ENCODE measurements at places on chromosomes 4 and X.
A peak's percentile ranks its signal among the peaks of the same experiment; 100 is the strongest.

DNA sequence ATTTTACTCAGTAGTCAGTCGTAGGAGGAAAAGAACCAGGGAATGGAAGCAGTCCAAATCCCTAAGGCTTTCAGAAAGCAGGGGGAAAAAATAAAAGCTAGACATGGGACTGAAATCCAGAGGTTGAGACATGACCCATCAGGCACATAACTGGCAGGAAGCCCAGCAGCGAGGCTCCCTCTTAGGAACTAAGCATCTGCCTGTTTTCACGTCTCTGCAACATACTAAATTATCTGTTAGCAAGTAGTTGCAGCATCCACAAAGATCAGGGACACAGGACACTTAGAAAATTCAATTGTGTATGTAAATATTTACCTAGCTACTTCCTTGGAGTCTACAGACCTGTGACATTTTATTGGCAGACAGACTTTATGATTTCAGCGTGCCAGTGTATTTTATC lies 118.0 kb upstream of the EDNRA start:
- DNase-seq: no peak

DNA sequence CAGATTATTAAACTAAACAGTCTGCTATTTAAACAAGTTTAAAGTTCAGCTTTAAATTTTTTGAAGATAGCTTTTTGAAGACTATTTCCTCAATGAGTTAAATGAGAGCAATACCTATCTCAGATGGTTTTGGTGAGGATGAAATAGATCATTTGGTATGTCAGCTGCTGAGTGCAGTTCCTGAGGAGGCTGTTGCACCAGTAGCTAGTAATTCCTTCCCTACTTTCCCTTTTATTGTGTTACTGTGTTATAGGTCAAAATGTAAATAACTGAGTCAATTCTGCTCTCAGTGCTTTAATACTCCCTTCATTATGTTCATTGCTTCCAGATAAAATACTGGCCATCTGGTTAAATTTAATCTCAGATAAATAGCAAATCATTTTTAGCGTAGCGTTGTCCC lies 48.6 kb downstream of the BMPR1B start:
- DNase-seq: no peak

- DNase-seq: no peak
Observed at GRCh38 chr4:113607998-113608397, 153.5 kb downstream of the CAMK2D start.

DNA sequence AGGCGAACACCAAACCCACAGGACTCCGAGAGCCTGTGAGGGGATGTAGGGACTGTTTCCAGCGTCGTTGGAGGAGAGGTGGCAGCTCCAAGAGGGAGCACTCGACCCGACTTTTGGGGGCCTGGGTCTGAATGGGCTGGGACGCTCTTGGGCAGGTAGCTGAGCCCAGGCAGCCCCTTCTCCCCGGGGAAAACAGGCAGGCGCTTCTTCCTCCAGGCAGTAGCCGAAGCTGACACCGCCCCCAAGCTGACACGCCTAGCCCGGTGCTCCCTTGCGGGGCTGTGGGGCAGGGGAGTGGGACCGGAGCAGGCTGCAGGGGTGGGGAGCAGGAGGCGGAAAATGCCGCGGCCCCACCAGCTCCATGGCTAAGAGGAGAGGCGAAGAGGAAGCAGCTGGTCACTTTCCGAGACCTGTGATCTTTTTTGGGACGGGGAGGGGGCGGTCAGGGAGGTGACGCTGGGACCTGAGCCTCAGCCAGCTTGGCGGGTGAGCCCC lies 4.2 kb downstream of the NKX1-1 start:
- DNase-seq: no peak

GRCh38 chrX:129529685-129530281 lies 6.5 kb upstream of the SMARCA1 start:
- DNase-seq: no peak

- DNase-seq: no peak
Observed at GRCh38 chr4:62324215-62324614, 1124.1 kb downstream of the ADGRL3 start.

- no peak for DNase-seq
Observed at GRCh38 chrX:53286171-53286570, 4.8 kb upstream of the IQSEC2 start.

DNA sequence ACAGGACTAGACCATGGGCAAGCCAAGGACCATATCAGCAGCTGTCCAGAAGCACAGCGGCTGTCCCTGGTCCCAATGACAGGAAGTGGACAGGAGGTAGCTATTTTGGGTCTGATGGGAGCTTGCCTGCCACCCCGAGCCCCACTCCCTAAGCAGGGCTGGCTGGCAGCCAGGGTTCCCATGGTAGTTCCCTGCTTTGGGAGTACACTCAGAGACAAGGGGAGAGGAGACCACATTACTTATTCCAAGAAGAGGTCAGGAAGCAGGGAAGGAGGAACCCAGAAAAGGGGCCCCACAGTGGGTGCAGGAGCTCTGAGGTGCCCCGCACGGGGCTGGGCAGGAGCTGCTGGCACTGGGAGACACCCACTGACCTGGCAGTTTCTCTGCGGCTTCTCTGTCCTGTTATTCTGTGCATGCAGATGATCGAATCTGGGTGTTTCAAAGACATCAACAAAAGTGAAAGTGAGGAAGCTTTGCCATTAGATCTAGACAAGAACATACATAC lies 36.3 kb downstream of the HTT-AS start:
- DNase-seq: no peak

GRCh38 chr4:10963241-10963640 lies 278.7 kb upstream of the CLNK start:
- DNase-seq: no peak

- no peak for DNase-seq
Observed at GRCh38 chr4:176413171-176413570, 93.4 kb downstream of the SPCS3 start.

GRCh38 chrX:16839852-16840460 lies 30.2 kb downstream of the RBBP7 start:
- DNase-seq: no peak

- DNase-seq: no peak
Observed at GRCh38 chr4:11720292-11720691, 291.6 kb upstream of the HS3ST1 start.

DNA sequence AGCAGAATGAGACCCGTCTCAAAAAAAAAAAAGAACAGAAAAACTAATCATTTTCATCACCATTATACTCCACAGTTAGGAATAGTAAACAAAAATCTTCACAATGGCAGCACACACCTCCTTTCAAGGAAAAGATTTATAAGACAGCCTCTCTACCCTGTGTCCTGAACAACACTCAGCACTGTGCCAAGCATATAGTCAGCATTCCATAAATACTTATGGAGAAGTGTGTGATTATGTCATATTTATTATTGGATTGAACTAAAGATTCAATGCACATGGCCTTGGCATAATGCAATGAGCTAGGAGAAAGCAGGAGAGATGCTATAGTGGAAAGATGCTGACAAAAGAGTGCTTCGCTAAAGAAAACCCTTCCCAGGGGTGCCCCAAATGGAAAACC lies 52.6 kb downstream of the FAM114A1 start:
- DNase-seq: no peak

DNA sequence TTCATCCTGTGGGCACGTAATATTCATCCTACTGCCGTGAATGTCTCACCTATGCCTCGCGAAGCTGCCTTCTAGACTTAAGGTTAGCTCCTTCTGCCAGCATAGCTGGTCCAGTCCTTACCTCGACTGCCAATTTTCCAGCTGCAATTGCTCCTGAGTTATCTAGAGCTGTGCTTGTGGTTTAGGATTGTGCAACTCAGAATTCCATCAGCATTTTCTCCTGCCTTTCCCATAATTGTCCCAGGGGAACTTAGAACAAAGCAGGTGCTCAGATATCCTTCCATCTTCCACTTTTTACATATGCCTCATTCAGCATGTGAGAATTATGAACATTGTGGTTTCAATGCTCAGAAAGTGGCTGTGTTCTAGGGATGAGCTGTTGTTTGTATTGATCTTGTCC lies 131.4 kb upstream of the ADGRL3 start:
- no peak for DNase-seq

DNA sequence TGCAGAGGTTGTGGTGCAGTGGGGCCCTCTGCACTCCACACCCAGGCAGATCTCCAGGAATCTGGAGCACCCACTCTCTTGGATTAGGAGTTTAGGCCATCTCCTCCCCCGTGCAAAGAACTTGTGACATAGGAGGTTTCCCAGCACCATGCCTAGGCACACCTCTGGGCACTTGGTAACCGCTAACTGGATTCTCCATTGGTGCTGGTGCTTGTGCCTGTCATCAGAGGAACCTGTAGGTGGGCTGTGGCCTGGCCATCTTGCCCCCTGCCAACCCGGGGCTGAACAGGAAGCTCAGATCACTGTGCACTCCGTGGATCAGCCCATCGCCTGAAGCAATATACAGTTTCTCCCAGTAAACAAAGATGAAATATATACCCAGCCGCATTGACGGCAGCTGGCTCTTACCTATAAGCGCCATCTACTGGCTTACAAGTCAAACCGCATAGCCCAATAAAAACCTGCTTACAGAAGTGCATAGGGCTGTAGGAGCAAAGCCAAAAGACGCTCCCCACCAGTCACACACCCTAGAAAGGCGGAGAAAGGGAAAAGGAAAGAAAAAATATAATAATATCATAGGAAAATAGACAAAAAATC lies 19.1 kb upstream of the TEX13B start:
- peak; percentile 8 for DNase-seq

- no peak for DNase-seq
Observed at GRCh38 chrX:144006811-144007210, 122.9 kb downstream of the UBE2NL start.

DNA sequence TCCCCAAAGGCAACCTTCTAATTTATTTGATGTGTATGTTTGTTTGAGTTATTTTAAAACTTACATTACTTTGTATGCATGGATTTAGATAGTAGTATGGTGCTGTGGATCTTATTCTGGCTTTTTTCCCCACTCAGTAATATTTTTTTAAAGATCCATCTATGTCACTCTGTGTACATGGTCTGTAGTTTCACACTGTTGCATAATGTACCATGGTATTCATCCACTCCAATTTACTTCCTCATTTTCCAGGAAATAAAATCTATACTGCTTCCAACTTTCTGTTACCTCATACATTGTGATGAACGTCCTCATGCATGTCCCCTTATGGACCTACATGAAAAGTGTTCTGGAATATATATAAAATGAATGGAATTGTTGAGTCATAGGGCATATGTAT lies 17.6 kb downstream of the ARMCX2 start:
- DNase-seq: no peak

DNA sequence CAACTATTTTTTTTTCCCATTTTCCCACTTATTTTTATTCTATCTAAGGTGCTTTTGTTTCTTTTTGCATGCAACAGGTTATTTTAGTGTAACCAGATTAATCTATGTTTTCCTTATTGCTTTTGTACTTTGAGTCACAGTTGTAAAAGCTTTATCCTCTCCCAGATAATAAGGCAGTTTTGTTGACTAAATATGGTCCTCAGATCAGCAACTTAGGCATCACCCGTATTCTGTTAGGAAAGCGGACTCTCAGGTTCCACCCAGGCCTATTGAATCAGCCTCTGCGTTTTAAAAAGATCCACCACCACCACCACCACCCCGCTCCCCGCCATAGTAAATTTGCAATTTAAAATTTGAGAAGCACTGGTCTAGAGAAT lies 58.6 kb upstream of the USP9X start:
- no peak for DNase-seq

GRCh38 chr4:144514736-144515135 lies 131.2 kb upstream of the HHIP start:
- no peak for DNase-seq

DNA sequence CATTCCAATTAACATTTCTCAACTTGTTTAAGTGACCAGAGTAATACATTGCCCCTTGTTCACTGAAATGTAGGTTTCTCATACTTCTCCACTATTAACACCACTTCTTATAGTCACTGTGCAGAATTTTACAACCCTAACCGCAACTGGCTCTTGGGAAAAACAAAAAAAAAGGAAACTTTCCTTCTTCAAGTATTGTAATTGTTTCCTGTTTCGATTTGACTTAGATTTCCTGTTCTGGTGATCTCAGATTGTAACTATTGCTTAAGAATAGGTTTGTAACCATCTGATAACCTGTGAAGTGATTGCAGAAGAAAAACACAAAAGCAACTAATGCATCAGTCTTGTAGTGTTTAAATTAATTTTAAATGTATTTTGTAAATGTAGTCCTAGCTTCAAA lies 594.7 kb upstream of the GALNT7 start:
- no peak for DNase-seq

- no peak for DNase-seq
Observed at GRCh38 chr4:22356987-22357596, 158.8 kb downstream of the ADGRA3 start.

GRCh38 chr4:25638221-25638601 lies 17.4 kb upstream of the SLC34A2 start:
- no peak for DNase-seq

DNA sequence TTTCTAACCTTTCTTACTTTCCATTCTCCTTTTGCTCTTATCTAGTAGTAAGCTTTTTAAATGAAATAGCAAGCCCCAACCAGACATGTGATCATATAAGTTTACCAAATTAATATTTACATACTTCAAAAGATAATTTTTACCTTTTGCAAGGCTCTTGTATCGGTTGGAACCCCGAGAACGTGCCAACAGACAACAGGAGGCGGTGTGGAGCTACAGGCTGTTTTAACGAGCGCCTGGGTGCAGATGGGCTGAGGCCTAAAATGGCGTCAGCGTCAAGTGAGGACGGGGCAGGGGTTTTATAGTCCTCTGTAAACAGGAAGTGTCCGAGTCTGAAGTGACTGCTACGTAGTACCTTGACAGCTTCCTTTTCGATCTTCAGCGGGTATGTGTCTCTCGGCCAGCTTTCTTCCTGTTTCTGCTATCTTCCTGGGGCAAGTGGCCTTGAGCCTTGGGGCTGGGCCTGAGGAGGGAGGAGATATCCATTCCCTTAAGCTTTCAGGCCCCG lies 342.7 kb downstream of the GALNTL6 start:
- no peak for DNase-seq

- DNase-seq: no peak
Observed at GRCh38 chr4:48108309-48109073, 25.6 kb downstream of the TXK start.

DNA sequence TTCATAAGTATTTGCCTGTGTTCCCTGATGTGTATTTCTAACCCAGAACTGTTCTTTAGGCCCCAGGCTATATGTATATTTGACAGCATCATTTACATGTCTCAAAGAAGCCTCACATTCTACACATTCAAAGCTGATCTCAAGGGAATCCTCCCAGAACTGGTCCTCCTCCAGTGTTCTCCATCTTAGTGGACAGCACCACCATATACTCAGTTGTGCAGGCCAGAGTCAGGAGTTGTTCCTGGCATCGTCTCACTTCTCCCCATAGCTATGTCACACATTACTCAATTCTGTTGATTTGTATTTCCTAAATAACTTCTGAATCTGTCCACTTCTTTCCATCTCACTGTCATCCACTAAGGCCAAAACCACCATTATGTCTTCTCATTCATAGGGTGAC lies 82.8 kb upstream of the TRPC3 start:
- no peak for DNase-seq

GRCh38 chr4:173424899-173425805 lies 26.2 kb upstream of the SCRG1 start:
- DNase-seq: no peak
